ENCODE measurements at places on chromosomes 6 and 20.

DNA sequence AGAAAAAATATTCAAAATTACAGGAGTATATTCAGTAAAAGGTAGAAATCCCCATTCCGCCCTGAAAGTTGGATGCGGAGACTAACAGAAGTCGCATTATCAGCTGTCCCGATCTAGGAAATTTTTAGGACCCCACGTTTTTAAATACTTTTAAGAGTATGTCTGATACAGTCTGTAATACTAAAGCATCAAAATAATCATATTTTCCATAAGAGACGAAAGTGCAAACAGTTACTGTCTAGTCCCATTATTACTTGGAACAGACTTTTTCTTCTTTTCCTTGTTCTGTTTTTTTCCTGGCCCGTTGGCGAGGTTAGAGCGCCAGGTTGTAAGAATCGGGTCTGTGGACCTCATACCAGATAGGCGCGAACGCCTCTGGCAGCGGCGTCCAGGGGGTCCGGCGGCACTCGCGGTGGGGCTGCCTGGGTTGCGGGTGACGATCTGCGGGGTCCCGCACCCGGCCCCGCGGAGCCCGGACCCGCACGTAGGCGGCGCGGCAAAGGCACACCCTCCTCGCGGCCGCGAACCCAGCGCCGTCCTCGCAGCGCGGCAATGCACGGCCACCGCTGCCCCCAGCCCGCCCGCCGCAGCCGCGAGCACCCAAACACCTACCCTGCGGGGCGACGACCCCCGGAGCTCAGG, 460 bp downstream of the PLAGL1 start:
- no peak for DNase-seq

DNA sequence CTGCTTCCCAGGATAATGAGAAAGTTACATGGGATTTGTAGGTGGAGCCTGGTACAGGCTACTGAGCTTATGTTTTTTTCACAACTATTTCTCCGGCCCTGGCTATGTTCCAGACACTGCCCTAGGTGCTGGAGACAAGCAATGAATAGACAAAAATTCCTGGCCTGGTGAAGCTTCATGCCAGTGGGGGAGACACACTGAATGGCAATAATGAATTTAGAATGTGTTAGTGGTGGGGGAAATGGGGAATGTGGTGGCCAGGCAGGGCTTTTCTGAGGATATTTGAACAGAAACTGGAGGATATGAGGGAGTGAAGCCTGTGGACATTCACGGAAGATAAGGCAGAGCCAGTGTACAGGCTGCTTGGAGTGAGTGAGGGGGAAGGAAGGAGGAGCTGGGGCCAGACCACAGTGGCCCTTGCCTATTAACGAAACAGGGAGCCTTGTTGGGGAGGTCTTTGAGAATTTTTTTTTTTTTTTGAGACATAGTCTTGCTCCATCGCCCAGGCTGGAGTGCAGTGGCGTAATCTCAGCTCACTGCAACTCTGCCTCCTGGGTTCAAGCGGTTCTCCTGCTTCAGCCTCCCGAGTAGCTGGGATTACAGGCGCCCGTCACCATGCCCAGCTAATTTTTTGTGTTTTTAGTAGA, 6.6 kb downstream of the FOXS1 start:
- DNase-seq, result no peak

GRCh38 chr6:131781687-131782086, 26.1 kb upstream of the ENPP1 start:
- no peak for DNase-seq

- DNase-seq, result no peak
Measured at GRCh38 chr6:151665329-151665728, 142.2 kb upstream of the ESR1 start.

- no peak for DNase-seq
Measured at GRCh38 chr20:48154040-48154765, 368.9 kb upstream of the SULF2 start.

- DNase-seq, result peak; percentile 37
Measured at GRCh38 chr20:38790200-38791053, 15.1 kb upstream of the PPP1R16B start.

- no peak for DNase-seq
Measured at GRCh38 chr6:44002067-44002592, 125.1 kb downstream of the MRPL14 start.

GRCh38 chr6:136962661-136963060, 40.6 kb downstream of the SLC35D3 start:
- no peak for DNase-seq

GRCh38 chr6:20830576-20830975, 296.3 kb downstream of the CDKAL1 start:
- no peak for DNase-seq

DNA sequence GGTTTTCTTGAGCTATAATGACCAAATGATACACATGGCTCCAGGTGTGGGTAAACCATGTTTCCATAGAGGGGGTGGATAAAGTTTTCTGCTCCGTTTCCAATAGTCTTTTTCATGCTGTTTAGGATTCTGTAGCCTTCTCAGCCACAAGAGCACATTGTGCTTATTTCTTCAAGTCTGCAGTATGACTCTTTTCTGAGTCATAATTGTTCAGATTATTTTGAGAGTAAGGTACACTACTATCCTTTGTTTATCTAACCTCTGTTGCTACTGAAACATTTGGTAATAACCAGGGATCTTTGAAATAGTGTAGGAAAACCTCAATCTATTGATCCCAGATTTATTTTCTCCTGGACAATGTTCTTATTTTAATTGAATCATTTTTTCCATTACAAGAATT, 247.9 kb upstream of the BMP2 start:
- no peak for DNase-seq
